Fibroblast of skin of right quadriceps (primary cell): ENCODE measurements at places on chromosomes 3 and 15.

DNA sequence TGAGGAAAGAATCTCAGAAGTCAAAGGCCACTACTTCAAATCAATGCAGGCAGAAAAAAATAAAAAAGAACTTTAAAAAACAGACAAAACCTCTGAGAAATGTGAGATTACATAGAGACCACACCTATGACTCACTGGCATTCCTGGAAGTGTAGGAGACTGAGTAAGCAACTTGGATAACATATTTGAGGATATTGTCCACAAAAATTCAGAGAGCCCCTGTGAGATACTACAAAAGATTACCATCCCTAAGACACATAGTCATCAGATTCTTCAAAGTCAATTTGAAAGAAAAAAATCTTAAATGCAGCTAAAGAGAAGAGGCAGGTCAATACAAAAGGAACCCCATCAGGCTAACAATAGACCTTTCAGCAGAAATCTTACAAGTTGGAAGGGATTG lies 887.3 kb downstream of the NTRK3 start:
- DNase-seq, result peak; percentile 98

DNA sequence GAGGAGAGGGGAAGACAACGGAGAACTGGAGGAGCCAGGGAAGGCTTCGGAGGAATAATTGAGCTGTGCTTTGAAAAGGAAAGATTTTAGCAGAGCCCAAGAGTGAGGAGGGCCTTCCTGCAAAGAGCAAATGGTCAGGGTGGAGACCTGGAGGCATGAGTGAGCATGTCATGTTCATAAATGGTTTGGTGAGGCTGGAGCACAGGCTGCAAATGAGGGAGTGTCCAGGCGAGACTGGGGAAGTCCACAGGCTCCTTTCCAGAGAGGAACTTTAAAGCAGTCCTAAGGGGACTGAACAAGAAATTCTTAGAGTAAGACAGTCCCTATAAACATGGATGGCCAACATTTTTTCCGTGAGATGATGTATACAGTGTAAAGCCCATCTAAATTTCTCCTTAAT lies 108.8 kb downstream of the THSD4 start:
- DNase-seq, result no peak

DNA sequence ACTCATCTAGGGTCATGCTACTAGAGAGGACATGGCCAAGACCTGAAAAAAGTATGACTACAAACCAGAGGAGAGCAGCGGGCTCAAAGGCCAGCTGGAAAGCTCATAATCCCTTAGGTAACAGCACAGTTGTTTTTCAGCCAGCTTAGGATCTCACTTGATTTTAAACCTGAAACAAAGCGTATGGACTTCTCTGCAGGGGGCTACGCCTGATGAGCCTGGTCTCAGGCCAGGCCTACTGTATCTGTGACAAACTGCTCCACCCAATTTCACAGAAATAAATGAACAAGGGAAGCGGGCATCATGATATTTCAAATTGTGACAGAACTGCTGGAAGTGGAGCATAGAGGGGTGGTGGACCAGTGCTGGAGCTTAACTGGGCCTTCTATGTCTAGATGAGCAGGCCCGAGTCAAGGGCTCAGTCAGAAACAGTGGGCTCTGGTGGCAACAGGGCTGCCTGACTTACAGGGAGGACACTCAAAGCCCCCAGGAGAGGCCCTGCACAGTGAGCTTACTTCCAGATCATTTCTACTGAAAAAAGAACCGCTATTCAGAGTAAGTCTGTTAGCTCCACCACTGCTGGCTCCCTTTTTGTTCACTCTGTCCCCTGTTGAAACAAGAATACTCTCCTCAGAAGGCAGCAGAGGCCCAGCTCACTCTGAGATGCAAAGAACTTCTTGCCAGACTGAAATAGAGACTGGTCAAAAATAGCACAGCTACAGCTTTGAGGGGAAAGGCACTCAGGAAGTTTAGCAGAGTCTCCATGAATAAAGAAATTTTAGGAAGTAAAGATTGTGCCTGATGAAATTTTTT lies 47.0 kb downstream of the LRIG1 start:
- no peak for DNase-seq

DNA sequence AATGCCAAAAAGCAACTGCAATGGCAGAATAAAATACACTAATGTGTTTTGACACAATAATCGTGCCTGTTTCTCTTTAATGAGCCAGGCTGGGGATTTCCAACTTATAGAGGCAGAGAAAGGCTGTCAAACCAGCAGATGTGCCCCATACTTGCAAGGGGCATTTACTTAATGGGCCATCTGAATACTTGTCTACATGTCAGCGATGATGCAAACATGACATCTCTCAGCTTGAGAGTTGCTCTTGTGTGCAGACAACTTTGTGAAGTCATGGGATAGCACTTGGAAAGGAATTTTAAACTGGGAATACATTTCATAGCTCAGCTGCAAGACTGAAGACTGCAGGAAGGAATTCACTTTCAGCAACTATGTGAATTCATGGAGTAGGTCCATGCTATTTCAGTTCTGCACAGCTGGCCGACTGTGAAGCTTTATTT lies 127.4 kb upstream of the ADAMTS9 start:
- DNase-seq, result peak; percentile 51

DNA sequence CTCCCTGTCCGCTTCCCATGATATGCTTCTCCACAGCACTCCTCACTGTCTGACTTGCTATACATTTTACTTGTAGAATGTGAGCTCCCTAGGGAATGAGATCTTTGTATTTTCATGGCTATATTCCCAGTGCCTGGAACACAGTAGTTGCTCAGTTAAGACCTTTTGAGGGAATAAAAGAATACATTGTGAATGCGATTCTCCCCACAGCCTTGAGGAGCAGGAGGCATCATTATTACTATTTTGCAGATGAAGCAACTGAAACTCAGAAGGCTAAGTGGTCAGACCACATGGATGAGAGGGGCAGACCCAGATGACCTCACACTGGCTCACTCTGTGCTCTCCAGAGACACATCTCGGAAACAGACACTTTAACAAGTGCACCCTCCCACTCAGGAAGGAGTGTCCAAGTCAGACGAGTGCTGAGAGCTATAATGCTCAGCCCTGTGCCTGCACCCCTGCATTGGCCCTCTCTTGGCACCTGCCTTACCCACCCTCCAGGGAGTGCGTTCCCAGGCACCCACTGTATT lies 46.8 kb downstream of the SST start:
- no peak for DNase-seq

DNA sequence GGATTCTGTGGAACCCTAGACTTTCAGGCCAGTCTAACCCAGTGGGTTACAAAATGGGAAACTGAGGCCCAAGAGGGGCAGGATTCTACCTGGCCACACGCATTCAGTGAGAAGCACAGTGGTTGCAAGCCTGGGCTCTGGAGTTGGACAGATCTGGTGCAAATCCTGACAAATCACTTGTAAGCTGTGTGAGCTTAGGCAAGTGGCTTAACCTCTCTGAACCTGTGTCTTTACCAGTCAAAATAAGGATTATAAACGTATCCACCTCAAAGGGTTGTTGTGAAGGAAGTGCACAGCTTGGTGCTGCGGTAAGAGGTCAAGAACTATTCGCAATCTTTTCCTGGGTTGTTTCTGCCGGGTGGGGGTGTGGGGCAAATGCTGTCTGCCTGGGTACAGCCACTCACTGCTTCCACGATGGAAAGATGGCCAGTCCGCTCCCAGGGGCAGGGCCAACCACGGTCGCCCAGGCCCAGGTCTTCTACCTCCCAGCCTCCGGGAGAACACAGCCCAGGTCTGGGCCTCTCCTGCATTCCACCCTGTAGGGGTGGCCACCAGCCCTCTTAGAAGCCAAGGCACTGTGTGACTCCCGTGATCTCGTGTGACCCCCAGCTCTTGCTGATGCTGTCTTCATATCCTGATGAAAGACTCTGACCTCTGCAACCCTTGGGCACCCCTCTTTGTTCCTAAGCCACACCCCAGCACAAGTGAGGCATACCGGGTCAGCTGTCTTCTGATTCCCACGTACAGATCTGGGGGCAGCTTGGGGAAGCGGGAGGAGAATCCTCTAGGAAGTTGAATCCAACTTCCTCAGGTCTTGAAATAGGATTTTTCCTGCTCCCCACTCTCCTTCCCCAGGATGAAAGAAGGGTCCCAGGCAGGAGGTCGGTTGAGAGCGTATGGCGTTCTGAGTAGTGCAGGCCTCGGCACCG lies 1.5 kb downstream of the CHRNA3 start:
- DNase-seq, result no peak

DNA sequence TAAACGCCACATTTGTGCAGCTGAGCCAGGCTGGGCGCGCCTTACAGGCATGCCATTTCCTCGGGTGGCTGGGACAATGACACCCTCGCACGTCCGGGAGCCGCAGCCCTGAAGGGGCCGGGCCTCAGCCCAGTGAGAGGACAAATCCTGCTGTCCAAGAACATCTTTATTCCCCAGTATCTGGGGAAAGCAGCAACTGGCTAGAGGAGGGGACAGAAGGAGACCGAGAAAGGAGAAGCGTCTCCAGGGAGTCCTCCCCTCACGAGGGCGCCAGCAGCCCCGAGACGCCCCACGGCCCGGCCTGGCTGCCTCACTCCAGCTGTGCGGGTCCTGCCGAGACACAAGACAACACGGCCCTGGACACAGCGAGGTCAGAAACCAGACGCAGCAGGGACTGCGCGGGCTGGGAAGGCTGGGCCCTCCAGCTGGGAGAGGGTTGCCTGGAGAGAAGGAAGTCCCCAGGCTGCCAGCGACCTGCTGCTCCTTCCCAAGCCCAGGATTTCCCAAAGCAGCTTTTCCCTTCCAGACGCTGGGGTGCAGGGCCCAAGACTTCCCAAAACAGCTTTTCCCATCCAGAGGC lies 130.2 kb downstream of the CHSY1 start:
- DNase-seq, result peak; percentile 54

- DNase-seq, result no peak
Measured at GRCh38 chr3:57622362-57622761, 25.2 kb upstream of the ARF4 start.

GRCh38 chr3:59313365-59313764 lies 263.5 kb upstream of the CFAP20DC start:
- DNase-seq, result peak; percentile 13

- DNase-seq, result no peak
Measured at GRCh38 chr3:157692468-157692867, 189.3 kb upstream of the VEPH1 start.

DNA sequence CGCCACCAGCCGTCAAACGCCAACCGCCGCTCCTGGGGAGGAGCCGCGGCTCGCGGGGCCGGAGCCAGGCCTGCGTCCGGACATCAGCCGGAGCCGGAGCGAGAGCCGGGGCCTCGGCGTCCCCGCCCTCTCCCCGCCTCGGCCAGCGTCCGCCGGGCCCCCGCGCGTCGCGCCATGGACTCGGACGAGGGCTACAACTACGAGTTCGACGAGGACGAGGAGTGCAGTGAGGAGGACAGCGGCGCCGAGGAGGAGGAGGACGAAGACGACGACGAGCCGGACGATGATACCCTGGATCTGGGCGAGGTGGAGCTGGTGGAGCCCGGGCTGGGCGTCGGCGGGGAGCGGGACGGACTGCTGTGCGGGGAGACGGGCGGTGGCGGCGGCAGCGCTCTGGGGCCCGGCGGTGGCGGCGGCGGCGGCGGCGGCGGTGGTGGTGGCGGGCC lies 359 bp downstream of the ARIH1 start:
- DNase-seq, result no peak

DNA sequence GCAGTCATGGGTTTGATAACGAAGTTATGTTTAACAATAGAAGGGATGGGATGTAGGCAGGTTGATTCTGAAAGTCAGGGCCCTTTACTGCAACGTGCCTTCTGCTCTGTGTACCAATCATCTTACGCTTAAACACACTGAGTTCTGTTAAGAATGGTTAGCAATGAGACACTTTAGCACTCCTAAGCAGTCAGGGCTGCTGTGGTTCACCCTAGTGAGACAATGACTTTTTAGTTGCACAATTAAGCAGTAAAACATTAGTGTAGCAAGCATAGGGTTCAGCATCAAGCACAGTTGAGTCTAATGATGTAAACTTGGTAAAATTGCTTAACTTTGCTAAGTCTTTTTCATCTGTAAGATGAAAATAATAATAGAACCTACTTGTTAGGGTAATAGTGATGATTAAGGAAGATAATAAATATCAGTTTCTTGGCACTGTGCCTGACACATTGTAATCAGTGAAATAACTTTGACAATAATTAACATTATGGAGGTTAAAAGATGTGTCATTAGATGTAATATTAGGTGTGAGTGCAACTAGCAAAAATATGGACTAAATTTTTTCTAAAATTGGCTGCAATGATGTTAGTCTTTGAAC lies 484.2 kb upstream of the THBS1 start:
- peak; percentile 33 for DNase-seq

DNA sequence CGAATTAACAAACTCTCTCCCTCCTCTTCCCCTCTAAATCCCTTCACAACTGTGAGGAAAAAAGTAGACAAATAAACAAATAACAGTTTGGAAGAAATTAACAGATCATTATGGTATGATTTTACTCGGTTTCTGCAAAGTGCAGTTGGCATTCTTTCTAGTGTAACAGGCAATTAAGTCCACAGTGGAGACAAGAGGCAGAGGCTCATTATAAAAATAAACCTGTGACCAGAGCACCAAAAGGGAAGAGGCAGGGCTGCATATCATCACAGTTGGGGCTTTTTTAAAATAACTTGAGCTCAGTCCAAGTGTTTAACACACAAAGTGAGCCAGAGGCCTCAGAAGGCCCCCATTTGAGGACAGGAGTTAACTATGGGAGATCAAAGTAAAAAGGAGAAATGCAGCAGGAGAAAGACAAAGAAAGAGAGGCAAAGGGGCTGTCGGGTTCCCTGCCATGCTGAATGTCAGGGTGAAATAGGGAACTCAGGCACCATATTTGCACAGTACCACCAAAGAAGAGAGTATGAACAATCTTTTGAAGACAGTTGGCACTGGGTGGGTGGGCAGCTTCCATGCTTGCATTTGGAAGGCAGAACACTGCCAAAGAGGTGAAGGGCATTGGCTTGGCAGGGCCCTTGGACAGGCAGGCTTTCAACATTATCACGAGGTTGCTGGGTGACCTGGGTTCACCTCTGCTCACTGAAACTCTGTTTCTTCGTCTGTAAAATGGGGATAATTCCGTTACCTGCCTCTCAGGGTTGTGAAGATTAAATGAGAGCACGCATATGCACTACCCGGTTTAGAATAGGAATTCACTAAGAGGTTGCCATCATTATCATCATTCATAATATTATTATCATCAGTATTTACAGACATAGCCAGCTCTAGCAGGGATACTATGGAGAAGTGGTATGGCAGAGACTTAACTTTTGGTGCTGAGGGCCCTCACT lies 134.5 kb downstream of the MEX3B start:
- DNase-seq, result no peak

- DNase-seq, result no peak
Measured at GRCh38 chr3:182789371-182789770, 3.9 kb upstream of the ATP11B start.

GRCh38 chr15:78010067-78010466 lies 67.4 kb downstream of the TBC1D2B start:
- no peak for DNase-seq

DNA sequence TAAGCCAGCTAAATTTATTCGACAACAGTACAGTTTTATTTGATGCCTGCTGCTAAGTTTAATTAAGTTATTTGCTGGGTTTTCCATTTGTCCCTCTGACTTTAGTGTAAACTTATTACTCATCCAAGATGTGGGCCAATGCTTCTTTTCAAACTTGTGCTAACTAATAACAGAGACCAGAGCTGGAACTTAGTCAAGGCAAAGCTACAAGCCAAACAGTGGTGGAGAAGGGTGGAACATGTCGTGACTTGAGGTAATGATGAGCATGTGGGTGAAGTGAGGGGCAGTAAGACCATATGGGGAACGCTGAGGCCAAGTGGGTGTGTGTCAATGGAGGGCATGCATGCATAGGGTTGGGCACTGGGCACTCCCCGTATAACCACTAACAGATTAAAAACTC lies 63.9 kb downstream of the NMD3 start:
- no peak for DNase-seq
